Stimulated activated CD8-positive, alpha-beta memory T cell treated with anti-CD3 and anti-CD28 coated beads, Interleukin-15, amount 100 ng/mL, for 48 hours (primary cell): ENCODE measurements at places on chromosomes 4 and X.

GRCh38 chrX:109347632-109348031 lies 134.3 kb downstream of the GUCY2F start:
- DNase-seq: no peak

GRCh38 chrX:12894074-12895030 lies 12.1 kb upstream of the TLR8 start:
- no peak for DNase-seq

- no peak for DNase-seq
Observed at GRCh38 chr4:110224812-110225211, 26.4 kb upstream of the ELOVL6 start.

DNA sequence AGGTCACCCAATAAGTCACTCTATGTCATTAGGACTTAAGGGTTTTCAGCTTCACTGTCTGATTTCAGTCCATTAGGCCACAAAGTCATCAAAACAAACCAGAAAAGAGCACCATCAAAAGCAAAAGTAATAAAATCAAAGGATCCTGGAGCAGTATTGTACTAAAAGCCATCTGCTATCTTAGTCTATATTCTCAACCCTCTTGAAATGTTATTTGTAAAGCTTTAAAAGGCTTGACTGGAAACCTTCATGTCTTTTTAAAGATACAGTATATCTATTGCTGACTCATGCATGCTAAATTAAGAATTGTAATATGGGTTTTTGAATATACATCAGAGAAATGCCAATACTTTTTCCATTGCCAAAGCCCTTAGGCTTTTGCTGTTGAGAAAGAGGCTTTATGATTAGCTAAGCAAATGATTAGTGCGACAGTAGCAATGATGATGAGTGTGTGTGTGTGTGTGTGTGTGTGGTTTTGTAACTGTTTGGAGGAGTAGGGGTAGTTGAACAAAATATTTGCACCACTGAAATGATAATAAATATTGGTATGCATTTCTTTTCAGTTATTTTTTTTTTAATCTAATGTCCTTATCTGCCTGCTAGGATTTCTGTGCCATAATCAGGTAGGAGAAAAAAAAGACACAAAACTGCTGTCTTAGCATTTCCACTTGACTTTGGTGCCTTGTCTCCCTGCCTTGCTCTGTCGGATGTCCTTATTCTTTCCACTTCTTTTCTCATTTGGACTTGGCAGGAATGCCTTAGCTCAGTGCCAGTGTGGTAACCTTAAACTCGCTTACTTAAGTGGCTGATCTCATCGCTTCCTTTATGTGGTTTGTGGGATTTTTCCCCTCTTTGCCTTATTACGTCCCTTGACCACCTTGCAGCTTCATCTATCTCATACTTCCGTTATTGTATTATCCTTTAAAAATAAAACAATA lies 119.7 kb downstream of the PCDH7 start:
- DNase-seq: no peak
